ENCODE measurements at places on chromosomes 3 and 15.

GRCh38 chr15:48721061-48721810, 75.7 kb upstream of the FBN1 start:
- DNase-seq = no peak

DNA sequence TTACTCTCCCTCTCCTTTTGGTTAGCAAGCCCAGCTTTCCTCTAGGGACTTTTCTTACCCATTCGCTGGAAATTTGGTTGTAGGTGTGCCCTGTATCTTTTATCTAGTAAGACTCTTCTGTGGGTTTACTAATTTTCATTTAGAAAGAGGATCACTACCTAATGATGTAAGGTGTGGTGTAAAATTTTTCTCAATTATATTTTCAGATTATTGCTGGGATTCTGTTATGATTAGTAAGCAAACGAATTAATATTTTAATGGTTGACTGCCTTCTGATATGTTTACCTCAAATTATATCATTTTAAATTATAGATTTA, 28.5 kb downstream of the PLCL2 start:
- no peak for DNase-seq

DNA sequence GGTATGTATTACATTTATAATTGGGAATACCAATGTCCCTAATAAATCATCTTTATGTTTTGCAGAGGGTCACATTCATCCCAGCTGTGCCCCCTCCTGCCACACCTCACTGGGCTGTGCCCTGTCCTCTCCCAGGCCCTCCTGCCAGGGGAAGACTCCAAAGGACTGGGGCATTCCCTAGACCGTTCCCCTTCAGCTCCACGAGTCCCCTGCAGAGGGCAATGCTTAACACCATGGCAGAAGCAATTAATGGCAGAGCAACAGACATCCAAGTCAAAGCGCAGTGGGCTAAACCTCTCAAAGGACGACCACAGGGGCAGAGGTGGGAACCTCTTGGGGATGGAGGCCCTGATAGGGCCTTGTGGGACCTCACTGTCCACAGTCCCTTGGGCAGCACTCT, 71.3 kb upstream of the SEC13 start:
- DNase-seq = no peak

GRCh38 chr15:66868918-66869317, 166.9 kb downstream of the SMAD6 start:
- no peak for DNase-seq

GRCh38 chr3:171028025-171028778, 1.7 kb upstream of the SLC2A2 start:
- DNase-seq = peak; percentile 45

DNA sequence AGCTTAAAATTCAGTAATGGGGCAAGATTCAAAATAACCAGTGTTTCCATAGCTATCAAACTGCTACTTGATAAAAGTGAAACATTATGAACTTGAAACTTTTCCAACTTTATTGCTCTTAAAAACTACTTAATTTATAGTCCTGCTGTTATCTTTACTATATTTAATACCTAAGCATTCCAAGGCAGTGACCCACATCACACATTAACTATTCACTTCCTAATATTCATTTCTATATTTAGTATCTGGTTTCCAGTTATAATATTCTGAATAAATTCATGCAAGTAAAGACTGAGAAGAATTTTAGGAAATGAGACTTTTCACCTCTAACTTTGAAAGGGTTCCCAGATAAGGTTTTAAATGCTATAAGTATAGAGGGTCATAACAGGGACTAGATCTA, 64.9 kb downstream of the UACA start:
- DNase-seq = no peak

- no peak for DNase-seq
Observed at GRCh38 chr3:141012571-141012970, 38.6 kb upstream of the SPSB4 start.

- peak; percentile 67 for DNase-seq
Observed at GRCh38 chr3:70550723-70551319, 238.4 kb upstream of the MDFIC2 start.

DNA sequence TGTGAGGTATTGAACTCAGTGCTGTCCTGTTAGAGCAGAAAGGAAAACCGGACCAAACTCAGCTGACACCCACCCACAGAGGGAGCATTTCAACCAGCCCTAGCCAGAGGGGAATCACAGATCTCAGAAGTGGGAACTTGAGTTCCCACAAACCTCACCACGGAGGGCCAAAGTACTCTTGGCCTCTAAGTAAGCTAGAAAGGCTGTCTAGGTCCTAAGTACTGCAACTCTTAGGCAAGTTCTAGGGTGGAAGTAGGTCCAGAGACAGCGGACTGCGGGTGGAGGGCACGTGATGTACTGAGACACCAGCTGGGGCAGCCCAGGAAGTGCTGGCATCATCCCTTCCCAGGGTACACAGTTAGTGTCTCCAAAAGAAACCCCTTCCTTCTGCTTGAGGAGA, 34.1 kb downstream of the EOMES start:
- DNase-seq = no peak

- no peak for DNase-seq
Observed at GRCh38 chr3:2714834-2715233, 395.3 kb downstream of the IL5RA start.

DNA sequence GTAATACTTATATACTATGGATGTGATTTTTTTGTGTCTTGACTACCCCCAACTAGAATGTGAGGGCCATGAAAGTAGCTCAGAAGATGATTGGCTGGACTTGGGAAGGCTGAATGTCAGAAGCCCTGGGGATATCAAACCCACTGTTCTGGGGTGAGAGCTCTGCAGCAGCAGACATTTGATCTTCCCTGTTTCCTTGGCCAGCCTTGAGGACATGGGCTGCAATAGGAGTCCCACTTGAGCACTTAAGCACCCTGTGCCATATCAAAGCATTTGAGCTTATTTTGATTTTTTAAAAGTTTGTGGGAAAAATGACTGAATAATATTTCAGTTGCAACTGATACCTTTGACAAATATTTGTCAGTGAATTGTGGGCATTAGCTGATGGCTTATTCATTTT, 21.7 kb downstream of the GTF2E1 start:
- DNase-seq = no peak

GRCh38 chr3:43256714-43257461, 29.5 kb upstream of the SNRK start:
- no peak for DNase-seq

- DNase-seq = no peak
Observed at GRCh38 chr3:119653876-119654275, 6.5 kb downstream of the POPDC2 start.

GRCh38 chr3:188026191-188026968, 127.6 kb upstream of the LPP start:
- no peak for DNase-seq

DNA sequence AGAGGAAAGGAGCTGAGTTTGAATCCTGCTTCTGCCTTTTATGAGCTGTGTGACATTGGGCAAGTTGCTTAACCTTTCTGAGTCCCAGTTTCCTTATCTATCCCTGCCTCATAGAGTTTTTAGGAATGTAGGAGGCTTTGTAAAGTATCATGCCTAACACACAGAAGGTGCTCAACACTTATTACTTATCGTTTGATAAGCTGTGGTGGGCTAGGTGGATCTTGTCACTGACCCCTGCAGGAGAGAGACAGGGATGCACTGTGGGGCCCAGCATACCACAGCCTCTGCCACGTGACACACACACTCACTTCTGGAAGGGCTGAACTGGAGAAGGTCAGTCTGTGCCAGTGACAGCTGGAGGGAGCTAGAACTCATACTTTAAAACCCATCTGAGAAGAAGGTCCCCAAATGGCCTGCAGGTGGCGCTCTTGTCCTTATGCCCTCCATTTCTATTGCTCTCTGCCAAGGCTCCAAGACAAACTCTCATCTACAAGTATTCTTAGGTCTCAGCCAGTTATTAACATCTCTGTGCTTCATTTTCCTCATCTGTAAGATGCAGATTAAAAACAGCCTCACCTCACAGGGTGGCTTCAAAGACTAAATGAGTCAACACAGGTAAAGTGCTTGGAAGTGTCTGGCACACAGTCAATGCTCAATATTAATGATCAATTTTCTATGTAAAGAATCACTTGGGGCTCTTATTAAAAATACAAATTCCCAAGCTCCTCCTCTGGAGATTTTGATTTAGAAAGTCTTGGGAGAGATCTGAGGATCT, 57.5 kb upstream of the HACD2 start:
- DNase-seq = peak; percentile 38

GRCh38 chr15:72785432-72785831, 1.9 kb upstream of the ADPGK start:
- DNase-seq = no peak

DNA sequence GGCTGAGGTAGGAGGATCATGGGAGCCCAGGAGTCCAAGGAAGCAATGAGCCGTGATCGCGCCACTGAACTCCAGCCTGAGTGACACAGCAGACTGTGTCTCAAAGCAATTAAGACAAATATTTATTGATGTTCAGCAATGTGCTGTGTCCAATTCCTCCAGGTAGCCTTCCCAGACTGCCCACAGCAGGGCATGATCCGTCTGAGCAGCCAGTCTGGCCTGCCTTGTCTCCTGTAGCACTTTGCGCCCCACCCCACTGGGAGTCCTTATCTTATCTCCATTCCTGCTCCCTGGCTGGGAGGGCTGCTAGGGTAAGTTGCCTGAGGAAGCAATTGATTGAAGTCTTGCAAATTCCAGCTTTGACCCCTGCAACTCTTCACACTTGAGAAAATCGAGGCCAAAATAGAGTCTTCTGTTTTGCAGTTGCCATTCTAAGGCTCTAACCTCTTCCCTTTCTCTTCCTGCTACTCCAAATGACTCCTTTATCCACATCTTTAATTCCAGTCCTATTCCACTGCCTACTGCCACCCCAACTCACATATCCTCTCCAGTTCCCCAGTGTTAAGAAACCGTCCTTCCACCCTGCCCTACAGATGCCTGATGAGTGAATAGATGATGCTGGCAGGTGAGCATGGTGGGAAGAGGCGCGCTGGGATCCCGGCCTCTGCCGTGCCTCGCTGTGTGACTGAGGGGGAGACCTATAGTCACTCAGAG, 26.9 kb upstream of the LCTL start:
- DNase-seq = no peak

- no peak for DNase-seq
Observed at GRCh38 chr3:161793194-161793930, 296.8 kb downstream of the OTOL1 start.

- peak; percentile 43 for DNase-seq
Observed at GRCh38 chr15:100627789-100628395, 25.5 kb downstream of the ASB7 start.

DNA sequence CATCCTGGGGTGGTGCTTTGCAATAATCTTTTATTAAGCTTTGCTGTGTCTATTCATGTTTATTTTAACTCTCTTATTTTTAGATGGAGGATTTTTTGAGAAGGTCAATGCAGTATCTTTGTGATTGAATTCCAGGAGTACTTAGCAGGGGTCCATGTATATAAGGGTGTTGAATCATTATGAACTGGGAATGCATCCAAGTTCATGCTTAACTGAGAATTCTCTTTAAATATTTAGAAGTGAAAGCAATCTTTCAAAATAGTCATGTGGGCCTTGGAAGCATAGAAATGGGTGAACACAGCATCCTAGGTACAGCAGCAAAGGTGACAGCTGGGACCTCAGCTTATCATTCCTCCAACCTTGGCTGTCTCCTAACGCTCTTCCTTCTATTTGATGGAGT, 27.3 kb downstream of the SPTSSB start:
- DNase-seq = no peak

GRCh38 chr3:16415911-16416476, 97.5 kb downstream of the RFTN1 start:
- DNase-seq = no peak

- DNase-seq = no peak
Observed at GRCh38 chr15:75051711-75052110, 28.3 kb downstream of the PPCDC start.

GRCh38 chr15:89575656-89576416, 567 bp downstream of the TICRR start:
- DNase-seq = no peak

- no peak for DNase-seq
Observed at GRCh38 chr3:117404730-117405129, 695.2 kb downstream of the TUSC7 start.

DNA sequence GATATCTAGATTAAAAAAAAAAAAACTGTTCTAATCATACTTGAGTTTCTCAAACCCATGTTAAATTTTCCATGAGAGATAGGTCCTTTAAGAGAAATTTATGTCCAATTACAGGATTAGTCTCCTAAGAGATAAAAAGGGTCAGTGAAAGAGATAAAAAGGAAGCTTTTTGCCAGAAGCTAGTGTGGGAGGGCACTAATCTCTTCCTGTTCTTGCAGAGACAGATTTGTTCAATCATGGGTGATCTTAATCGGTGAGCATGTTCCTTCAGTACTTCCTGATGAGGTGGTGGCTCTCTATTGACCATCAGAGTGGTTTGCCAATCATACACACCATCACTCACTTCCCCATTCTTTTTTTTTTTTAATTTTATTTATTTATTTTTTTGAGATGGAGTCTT, 16.9 kb upstream of the LPP start:
- DNase-seq = no peak

DNA sequence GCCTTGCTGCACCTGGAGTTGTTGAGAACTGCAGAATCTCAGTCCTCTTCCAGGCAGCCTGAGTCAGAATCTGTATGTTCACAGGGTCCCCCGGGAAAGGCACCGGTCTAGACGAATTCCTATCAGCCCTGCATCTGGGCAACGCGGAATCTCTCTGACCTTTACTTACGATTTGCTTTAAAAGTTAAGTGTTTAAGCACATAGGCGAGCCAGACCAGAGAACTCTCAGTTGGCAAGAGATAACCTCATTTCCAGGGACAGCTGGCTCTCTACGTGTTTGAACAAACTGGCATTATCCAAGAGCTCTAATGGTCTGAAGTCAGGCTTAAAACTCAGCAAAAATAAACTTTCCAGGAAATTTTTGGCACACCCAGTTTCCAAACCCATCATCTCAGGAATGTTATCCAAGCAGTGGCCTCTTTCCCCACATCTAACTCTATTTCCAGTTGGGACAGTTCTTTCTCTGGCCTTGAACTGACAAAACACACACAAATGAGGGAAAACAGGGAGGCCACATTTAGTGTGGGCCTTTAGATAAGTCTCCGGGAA, 53.4 kb downstream of the HES1 start:
- no peak for DNase-seq

GRCh38 chr3:97610626-97611025, 153.9 kb upstream of the ARL6 start:
- DNase-seq = no peak

- DNase-seq = no peak
Observed at GRCh38 chr3:191123946-191124345, 75.1 kb upstream of the OSTN start.

- no peak for DNase-seq
Observed at GRCh38 chr3:160006282-160007163, 17.9 kb downstream of the IL12A start.

DNA sequence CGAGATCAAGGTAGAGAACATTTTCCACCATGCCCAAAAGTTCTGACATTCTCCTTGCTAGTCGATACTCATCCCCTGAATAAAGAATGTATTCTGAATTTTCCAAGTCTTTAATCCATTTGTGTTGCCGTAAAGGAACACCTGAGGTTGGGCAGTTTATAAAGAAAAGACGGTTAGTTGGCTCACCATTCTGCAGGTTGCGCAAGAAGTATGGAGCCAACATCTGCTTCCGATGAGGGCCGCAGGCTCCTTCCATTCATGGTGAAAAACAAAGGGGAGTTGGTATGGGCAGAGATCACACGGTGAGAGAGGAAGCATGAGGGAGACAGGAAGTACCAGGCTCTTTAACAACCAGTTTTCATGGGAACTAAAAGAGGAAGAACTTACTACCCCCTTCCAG, 121.2 kb downstream of the DCLK3 start:
- DNase-seq = no peak
